ENCODE measurements at places on chromosomes 16 and 17.

GRCh38 chr17:4711661-4712181 is 1.3 kb downstream of the ARRB2 start:
- DNase-seq, result no peak

DNA sequence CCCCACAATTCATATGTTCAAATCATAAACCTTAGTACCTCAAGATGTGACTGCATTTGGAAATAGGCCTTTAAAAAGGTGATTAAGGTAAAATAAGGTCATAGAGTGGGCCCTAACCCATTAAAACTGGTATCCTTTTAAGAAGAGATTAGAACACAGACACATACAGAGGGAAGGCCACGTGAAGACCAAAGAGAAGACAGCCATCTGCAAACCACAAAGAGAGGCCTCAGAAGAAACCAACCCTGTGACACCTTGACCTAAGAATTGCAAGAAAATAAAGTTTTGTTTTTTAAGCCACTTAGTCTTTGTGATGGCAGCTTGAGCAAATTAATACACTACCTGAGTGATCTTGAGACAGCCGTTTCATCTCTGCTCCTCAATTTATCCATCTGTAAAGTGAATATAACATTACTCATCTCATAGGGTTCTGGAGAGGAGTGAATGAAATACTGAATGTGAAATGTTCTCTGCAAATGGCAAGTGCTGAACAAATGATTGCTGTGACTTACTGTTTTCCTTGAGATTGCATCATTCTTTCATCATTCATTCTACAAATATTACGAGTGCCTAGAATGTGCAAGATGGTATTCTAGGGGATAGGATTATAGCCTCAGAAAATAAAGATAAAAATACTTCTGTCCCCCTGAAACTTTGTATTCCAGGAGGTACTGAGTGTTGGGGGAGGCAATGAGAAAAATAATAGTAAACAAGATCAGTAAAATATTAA is 222.0 kb upstream of the CDH13 start:
- no peak for DNase-seq

GRCh38 chr17:68349157-68349556 is 57.9 kb downstream of the ARSG start:
- no peak for DNase-seq

- DNase-seq, result no peak
These were observed 65.8 kb downstream of the RMI2 start for GRCh38 chr16:11411059-11411550.

- no peak for DNase-seq
These were observed 16.0 kb upstream of the APRT start for GRCh38 chr16:88827727-88828126.

- no peak for DNase-seq
These were observed 14.1 kb downstream of the CFAP20 start for GRCh38 chr16:58114827-58115825.

DNA sequence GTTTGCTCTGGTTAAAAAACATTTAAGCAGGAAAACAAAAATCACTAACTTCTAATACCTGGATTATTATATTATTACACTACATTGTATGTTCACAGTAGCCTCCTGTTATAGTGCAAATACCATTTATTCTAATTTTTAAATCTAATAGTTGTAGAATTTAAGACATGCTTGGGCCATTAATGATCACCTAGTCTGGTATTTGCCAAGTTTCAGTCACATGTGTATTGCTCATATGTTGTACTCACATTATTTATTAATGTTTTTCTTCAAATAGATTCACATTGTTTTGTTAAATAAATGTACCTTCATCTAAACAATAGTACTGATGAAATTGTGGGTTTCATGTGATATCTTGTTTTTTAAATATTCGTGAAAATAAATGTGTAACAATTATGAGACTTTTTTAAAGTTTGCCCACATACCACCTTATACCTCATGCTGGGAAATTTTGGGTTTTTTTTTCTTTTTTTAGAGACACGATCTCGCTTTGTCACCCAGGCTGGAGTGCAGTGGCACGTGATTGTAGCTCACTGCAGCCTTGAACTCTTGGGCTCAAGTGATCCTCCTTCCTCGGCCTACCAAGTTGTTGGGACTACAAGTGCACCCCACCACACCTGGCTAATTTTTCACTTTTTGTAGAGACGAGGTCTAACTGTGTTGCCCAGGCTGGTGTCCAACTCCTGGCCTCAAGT is 5.9 kb downstream of the ZNF771 start:
- DNase-seq, result no peak

GRCh38 chr17:75854881-75855309 is 240 bp downstream of the WBP2 start:
- DNase-seq, result no peak

DNA sequence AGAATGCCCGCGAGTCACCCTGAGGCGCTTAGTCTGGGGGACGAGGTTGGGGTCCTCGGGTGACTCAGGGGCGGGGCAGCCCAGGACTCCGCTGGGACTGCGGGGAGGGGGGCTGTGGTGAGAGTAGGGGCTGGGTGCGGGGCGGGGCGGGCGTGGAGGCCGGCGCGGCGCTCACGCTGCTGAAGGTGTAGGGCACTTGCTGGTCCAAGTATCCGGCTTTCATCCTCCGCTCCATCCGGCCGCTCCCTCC is 832 bp downstream of the ETV4 start:
- no peak for DNase-seq

GRCh38 chr16:47847220-47847970 is 308.4 kb downstream of the ABCC12 start:
- DNase-seq, result peak; percentile 19

GRCh38 chr17:34527136-34527907 is 52.1 kb upstream of the TMEM132E start:
- DNase-seq, result no peak

DNA sequence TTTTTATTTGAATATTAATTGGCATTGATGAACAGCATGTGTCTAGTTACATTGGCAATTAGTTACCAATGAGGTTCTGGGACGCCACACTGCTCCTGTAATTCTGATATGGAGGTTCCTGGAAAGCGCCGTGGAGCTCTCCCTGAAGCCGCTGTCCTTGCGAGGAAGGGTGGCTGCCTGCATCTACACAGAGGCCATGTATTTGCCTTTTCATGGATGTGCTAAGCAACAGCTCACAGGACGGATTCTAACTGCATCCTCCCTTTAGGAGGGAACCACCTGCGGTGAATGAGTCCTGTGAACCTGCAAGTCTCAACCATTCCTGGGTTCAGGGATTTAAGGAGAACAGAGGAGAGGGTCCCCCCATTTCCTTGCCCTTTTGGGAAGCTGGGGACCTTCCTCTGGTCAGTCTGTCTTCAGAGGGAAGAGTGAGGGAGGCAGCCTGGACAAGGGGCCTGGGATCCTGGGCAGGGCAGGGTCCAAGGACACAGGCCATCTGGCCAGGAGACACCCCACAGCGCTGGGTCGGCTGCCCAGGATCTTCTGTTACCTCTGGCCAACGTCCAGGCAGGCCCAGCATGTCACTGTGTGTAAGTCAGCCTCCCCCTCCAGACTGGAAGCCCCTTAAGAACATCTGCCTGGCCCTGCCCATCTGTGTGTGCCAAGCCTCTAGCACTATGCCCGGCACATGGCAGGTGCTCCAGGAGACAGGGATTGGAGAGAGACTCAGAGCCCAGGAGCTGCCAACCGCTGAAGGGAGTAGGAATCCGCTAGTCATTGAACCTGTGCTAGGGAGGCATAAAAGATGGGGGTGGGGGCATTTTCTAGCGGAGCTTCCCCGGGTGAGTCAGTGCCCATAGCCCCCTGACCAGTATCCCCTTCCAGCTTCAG is 314.1 kb upstream of the TNRC6C start:
- no peak for DNase-seq

Measured in non-pigmented ciliary epithelial cell (primary cell).